ENCODE measurements at places on chromosomes 12 and 14. TPM values are rescaled to one million over a fixed set of nuclear protein-coding genes. Genes with fewer than 3 reads are reported as not detected.

DNA sequence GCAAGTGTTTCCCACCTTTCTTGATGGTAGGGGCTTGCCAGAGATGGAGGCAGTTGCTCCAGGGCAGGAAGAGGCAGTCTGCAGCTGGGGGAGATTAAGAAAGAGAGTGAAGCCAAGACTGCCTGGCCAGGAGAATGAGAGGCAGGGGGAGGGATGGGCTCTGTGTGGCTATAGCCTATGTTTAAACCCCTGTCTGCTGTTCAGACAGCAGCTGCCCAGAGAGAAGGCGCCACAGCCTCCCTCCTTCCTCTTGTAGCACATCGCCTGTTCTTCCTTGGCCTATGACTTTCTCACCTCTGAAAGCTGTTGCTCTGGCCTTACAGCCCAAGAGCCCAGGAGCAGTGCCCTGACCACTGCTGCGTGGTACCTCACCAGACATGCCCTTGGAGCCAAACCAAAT lies 61.7 kb downstream of the EMP1 start:
- no peak overlapping the region for H3K27ac ChIP-seq
- H3K4me3 ChIP-seq, result no peak overlapping the region
- H3K27me3 ChIP-seq, result no peaks in the 10 kb centered on the region
- H3K36me3 ChIP-seq, result no peaks in the 10 kb centered on the region
- no peak for DNase-seq
- peaks cover 3% of the 10 kb centered on the region for H3K4me1 ChIP-seq

DNA sequence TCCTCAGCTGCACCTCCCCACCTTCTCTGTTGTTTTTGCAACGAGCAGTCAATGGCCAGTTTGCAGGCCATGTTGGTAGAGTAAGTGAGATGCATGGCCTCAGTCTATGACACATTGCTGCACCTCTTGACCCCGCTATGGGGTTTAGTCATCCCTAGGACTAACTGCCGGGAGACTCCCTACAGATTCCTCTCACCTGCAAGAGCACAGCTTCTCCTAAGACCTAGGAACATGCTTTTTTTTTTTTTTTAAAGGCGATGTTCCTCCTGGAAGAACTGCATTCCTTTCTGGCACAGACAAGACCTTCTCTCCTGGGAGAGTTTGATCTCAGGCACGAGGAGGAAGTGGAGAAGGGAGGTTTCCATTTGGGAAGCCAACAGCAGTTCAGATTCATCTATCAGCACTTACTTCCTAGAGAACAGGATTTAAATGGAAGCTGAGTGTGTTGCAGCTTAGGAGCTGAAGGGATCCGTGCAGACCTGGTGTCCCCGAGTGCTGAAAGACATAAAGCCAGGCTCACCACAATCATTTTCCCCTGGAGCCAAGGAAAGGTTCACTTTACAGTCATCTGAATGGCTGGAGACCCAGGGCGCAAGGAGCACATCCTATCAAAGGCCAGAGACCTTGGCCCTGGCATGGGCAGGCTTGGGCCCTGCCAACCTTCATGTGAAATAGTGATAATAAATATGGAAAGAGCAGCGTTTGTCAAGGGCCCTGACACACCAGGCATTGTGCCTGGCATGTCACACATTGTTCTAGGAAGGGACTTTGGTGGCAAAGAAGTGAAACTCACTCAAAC lies 104.1 kb downstream of the LGMN start:
- H3K27ac ChIP-seq, result peak overlapping the region; percentile 45
- no peaks in the 10 kb centered on the region for H3K27me3 ChIP-seq
- peak; percentile 52 for DNase-seq
- H3K4me3 ChIP-seq, result no peak overlapping the region
- peaks cover 31% of the 10 kb centered on the region for H3K4me1 ChIP-seq
- no peaks in the 10 kb centered on the region for H3K36me3 ChIP-seq

DNA sequence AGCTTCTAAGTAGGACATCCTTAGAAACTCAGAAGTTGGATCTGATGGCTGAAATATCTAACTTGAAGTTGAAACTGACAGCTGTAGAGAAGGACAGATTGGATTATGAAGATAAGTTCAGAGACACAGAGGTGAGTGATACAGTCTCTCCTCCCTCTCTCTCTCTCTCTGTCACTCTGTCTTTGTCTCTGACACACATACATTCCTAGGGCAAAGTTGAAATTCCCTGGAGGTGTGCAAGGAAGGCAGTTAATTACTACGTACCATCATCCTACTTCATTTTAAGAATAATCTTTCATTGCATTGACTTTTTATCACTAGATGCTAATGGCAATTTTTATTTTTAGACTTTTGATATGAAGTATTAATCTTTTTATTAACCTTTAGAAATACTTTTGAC lies 46.2 kb upstream of the REP15 start:
- H3K4me3 ChIP-seq, result no peak overlapping the region
- no peaks in the 10 kb centered on the region for H3K4me1 ChIP-seq
- no peak overlapping the region for H3K27ac ChIP-seq
- H3K36me3 ChIP-seq, result peaks cover 4% of the 10 kb centered on the region

DNA sequence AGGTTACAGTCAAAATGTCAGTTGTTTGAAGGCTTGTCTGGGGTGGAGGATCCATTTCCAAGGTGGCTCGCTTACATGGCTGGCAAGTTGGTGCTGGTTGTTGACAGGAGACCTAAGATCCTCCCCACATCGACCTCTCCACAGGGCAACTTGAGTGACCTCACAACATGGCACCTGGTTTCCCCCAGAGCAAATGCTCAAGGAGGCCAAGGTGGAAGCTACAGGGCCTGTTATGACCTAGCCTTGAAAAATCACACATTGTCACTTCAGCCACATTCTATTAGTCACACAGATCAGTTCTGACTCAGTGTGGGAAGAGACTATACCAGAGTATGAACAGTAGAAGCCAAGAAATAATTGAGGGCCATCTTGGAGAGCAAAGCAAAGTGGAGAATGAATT lies 11.3 kb upstream of the GNG2 start:
- DNase-seq, result peak; percentile 37
- no peaks in the 10 kb centered on the region for H3K4me1 ChIP-seq
- no peaks in the 10 kb centered on the region for H3K27me3 ChIP-seq
- no peak overlapping the region for H3K4me3 ChIP-seq

- peaks cover 6% of the 10 kb centered on the region for H3K4me1 ChIP-seq
- H3K4me3 ChIP-seq, result peak overlapping the region; percentile 83
- H3K27me3 ChIP-seq, result no peaks in the 10 kb centered on the region
Observed at GRCh38 chr12:57110104-57111030, 795 bp downstream of the STAT6 start.

DNA sequence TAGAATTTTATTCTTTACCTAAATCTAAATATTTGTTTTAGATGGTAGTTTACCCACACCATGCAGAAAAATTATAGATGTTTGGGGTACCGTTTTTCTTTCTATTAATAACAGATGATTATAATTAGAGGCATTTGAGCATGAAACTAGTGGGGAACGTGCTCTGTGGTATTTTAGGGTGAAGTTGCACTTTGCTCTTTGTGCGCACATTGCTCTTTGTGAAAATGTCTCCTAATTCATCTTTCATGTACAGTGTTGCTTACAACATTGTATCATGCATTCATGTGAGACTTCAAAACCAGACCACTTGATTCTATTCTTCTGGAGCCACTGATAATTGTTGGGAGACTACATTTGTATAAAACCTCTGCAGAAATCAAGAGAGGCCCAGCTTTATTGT lies 449.1 kb upstream of the RGS6 start:
- H3K4me1 ChIP-seq, result no peaks in the 10 kb centered on the region
- H3K27me3 ChIP-seq, result no peaks in the 10 kb centered on the region
- no peak overlapping the region for H3K4me3 ChIP-seq
- no peak for DNase-seq
- no peak overlapping the region for H3K27ac ChIP-seq

- no peaks in the 10 kb centered on the region for H3K27me3 ChIP-seq
- no peak overlapping the region for H3K4me3 ChIP-seq
- H3K4me1 ChIP-seq, result no peaks in the 10 kb centered on the region
- no peak for DNase-seq
- no peaks in the 10 kb centered on the region for H3K36me3 ChIP-seq
- no peak overlapping the region for H3K27ac ChIP-seq
Observed at GRCh38 chr12:93151079-93151762, 222.1 kb upstream of the EEA1 start.

DNA sequence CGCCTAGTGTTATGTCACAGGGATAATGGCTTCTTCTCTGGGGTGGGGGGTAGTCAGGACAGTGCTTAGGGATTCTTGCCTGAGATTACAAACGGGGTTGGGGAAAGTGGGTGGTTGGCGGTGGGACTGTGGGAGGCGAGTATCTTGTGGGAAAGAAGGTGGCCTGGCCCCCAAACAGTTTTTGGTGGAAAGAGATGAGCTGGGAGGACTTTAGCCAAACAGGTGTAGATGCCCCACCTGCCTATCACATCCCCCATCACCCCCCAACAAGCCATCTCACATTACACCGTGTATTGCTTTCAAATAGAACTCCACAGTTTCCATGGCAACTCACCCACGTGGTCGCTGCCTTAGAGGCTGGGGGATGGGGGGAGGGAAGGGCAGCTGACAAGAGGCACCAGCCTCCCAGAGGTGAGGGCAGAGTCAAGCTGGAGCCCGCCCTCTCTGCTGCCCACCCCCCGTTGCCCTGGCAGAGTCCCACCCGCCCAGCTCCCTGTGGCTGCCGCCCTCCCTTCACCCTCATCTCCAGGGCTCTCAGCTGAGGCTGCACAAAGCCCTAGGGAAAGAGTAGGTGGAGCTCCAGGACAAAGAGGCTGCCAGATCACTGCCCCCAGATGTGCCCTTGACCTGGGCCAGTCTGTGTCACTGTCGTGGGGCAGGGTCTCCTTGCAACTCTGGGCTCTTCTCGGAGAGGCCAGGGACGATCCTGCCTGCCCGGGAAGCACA lies 98.3 kb downstream of the LRRC74A start:
- H3K27ac ChIP-seq, result no peak overlapping the region
- no peak overlapping the region for H3K4me3 ChIP-seq
- H3K36me3 ChIP-seq, result no peaks in the 10 kb centered on the region
- no peaks in the 10 kb centered on the region for H3K27me3 ChIP-seq
- DNase-seq, result peak; percentile 26

DNA sequence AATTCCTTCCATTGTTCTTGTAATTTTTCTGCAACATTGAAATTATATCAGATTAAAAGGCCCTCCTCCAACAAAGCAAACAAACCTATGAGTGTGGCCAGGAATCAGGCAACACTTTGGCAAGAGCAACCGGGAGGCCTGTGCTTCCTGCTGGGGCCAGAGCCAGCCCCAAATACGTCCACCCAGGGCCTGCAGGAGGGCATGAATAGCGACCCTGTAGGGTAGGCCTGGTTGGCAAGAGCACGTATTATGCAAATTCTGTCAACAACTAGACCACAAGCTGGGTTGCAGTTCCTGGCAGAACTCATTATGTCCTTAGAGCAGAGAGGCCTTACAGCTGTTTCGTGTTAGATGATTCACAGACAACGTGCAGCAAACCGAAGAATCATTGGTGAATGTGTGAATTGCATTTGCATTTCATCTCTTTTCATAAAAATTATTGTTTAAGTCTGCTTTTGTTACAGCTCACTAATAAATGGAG lies 26.9 kb upstream of the LGALS3 start:
- peak overlapping the region; percentile 96 for H3K27ac ChIP-seq
- peaks cover 22% of the 10 kb centered on the region for H3K4me1 ChIP-seq
- H3K36me3 ChIP-seq, result no peaks in the 10 kb centered on the region
- peak; percentile 98 for DNase-seq

DNA sequence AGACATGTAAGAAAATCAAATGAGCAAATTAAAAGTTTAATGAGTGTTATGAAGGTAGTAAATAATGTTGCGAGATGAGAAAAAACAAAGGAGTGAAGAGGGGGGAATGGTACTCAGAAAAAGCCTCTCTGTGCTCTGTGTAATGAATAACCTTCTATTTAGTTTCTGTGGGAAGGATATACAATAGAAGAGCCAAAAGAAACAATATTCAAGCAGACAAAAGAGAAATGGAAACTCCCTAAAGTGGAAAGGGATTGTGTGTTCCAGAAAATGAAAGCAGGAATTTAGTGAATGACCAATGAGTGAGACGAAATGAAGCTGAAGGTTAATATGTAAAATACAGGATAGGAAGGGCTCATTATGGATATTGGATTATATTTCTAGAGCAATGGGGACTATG lies 18.5 kb downstream of the OR4K1 start:
- no peak overlapping the region for H3K4me3 ChIP-seq
- no peaks in the 10 kb centered on the region for H3K4me1 ChIP-seq
- no peak overlapping the region for H3K27ac ChIP-seq
- H3K27me3 ChIP-seq, result no peaks in the 10 kb centered on the region
- no peak for DNase-seq
- no peaks in the 10 kb centered on the region for H3K36me3 ChIP-seq

GRCh38 chr14:97916669-97917568 lies 1119.7 kb downstream of the VRK1 start:
- H3K36me3 ChIP-seq, result no peaks in the 10 kb centered on the region
- no peaks in the 10 kb centered on the region for H3K4me1 ChIP-seq
- H3K27ac ChIP-seq, result no peak overlapping the region
- H3K27me3 ChIP-seq, result no peaks in the 10 kb centered on the region
- H3K4me3 ChIP-seq, result no peak overlapping the region

KRT83 gene
- not detected for polyA plus RNA-seq

TIMM9 gene
- 38.3 TPM for polyA plus RNA-seq

KLRC2 gene
- polyA plus RNA-seq, result not detected

SPTB gene
- polyA plus RNA-seq, result not detected

PTGER2 gene
- 15.9 TPM for polyA plus RNA-seq

P2RX2 gene
- polyA plus RNA-seq, result not detected

NCOR2 gene
- polyA plus RNA-seq, result 6.1 TPM

SDS gene
- not detected for polyA plus RNA-seq
